ENCODE measurements at places on chromosomes 13 and 19.

- no peak for DNase-seq
Observed at GRCh38 chr13:62280590-62280989, 864.9 kb upstream of the PCDH20 start.

DNA sequence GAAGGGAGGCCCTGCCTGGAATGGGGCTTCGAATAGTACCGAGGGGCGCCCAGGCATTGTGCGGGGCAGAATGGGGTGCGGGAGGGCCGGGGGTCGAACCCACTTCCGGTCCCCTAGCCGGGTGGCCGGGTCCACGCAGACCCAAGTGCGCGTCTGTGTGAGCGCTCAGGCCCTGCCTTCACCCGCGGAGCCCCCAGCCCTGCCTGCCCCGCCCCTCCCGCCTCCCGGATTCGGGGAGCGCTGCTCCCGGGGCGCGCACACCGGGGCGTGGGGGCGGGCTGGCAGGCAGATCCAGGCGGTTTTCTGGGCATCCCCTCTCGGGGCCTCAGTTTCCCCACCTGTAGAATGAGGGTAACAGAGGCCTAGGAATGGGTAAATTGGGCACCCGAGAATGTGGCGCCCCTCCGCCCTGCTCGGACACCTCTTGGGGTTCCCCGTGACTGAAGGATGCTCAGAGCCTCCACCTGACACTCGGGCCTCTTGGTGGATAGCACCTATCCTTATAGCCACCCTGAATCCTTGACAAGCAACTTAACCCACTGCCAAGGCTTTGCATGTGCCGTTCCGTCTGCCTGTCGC is 682 bp downstream of the PIK3R2 start:
- DNase-seq: no peak

DNA sequence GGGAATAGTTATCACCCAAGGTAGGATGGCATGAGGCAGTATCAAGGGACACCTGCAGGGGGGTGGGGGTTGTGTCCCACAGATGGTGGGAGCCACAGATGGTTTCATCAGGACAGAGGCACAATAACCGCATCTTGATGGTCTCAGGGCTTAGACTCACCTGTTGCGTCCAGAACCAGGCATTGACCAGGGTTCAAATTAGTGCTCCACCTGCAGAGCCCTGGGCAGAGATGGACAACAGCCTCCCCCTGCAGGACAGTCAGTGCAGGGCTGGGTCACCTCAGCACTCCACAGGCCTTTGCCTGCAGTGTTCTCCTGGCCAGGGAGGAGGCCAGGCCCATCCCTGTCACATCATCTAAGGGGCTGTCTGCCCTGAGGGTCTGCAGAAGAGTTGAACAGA is 14.5 kb upstream of the CEACAM1 start:
- no peak for DNase-seq

- DNase-seq: no peak
Observed at GRCh38 chr19:31174948-31175347, 174.3 kb downstream of the TSHZ3 start.

DNA sequence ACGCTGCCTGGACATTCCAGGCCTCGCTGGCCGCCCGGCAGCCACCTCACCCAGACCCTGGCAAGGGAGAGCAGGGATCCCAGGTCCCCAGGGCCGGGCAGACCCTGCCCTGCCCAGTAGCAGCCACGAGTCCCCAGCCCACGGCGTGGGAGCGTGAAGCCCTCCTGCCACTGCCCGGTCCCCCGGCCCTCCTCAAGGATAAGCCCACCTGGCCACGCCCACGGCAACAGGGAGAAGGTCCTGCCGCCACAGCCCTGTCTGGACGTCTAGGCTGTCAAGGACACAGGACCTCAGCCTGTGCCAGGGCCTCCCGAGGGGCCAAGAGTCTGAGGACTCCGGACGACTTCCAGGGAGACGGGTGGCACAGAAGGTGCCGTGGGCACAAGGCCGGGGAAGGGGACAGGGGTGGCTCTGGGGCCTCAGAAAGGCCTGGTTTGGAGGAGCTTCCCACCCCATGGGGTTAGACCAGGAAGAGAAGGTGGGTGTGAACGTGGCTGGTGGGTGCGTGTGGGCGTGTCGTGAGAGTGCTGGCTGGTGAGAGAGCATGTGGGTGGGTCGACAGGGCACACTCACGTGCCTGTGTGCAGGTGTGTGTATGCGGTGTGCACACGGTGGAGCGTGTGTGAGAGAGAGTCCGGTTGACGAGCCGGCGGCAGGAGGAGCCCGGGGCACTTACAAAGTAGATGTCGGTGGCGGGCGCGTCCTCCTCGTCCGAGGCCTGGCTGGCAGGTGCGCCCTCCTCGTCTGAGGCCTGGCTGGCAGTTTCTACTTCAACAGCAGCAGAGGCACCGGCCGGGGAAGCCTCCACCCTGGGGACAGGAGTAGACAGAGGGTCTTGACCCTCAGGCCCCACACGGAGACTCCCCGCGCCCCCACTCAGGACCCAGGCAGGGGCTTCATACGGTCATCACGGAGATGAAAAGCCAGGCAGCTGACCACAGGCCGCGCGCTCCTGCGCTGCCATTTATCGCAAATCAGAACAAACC is 11.9 kb upstream of the CACTIN start:
- no peak for DNase-seq

GRCh38 chr19:3100331-3100730 is 6.2 kb downstream of the GNA11 start:
- DNase-seq: no peak

DNA sequence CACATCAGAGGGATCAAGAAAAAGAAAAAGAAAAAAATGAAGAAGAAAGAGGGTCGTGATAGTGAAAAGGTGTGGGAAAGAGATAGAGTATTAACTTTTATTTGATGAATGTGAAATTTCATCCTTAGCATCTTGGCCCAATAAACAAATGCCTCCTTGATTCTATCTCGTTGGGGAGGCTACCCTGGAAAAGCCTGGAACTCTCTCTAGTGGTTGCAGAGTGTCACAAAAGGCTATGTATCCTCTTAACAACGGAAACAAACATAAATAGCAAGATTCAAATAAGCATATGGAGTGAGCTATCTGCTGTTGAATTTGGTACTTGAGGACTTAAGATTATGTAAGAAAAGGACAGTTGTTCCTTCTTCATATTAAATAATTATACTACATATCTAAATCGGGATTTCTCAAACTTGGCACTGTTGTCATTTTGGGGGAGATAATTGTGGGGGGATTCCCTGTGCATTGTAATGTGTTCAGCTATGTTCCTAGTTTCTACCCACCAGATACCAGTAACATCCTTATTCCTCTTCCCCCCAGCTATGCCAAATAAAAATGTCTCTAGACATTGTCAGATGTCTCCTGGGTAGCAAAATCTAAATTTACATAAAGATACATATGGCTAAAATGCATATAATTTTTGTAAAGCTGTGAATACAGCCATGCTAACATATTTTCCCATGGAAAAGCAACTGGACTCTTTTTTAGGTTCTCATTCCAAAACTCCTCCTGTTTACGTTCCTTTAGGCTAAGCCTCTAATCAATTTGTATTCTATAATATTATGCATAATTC is 557.2 kb downstream of the DCT start:
- no peak for DNase-seq

DNA sequence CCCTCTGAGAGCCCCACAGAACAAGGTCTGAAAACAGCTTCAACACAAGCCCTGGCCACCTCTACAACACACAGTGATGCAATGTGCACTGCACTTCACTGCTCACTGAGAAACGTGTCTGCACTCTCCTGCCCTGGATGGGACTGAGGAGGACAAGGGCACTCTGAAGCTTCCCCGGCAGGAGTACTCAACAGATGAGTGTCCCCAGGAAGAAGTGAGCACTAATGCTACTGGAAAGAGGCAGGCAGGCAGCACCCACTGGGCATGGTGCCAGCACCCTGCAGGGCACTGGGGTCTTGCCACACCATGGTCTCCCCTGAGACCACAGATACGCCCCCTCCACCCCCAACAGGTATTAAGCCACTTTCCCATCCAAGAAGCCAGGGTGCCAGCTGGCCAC is 17.7 kb upstream of the SLC35E1 start:
- DNase-seq: no peak

- DNase-seq: no peak
Observed at GRCh38 chr13:80952158-80952557, 611.2 kb upstream of the SPRY2 start.

DNA sequence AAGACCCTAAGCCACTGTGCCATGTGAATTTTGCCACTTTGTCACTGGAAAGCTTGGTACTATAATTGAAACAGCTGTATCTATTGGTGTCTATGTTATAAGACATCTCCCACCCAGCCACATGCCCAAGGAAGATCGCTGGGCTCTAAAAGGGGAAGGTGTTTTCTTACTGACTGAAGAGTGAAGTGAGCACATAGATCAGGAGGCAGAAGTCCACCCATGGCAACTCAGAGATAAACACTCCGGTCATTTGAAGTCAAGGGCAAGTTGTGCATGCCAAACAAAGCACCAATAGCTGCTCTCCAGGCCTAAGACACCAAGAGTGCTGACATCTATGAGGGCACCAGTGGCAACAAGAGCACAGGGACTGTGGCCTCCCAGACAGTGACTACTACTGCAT is 153.8 kb downstream of the KCTD12 start:
- no peak for DNase-seq

DNA sequence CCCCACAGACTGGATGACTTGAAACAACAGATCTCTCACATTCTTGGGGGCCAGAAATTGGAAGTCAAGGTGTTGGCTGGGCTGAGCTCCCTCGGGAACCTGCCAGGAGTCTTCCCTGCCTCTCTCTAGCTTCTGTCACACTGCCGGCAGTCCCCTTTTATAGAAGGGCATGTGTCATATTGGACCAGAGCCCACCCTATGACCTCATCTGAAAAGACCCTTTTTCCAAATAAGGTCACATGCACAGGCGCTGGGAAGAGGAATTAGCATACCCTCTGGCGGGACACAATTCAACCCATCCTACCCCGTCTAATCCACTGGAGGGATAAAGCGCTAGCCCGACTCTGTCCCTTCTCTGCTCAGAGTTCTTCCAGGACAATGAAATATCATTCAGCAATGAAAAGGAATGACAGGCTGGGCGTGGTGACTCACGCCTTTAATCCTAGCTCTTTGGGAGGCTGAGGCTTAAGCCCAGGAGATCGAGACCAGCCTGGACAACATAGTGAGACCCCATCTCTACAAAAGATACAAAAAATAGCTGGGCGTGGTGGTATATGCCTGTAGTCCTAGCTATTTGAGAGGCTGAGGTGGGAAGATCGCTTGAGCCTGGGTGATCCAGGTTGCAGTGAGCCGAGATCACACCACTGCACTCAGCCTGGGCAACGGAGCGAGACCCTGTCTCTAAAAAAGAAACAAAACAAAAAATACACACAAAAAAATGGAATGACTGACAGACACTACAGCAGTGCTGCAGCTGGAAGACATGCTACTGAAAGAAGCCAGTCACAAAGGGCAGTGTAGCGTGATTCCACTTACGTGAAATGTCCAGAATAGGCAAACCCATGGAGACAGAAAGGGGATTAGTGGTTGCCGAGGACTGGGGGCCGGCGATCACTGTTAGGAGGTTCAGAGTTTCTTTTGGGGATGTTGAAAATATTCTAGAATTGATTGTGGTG is 28.5 kb downstream of the MEIS3 start:
- no peak for DNase-seq

GRCh38 chr13:33185853-33186252 is 99.7 kb downstream of the STARD13 start:
- no peak for DNase-seq

- no peak for DNase-seq
Observed at GRCh38 chr13:30545320-30545719, 72.4 kb upstream of the USPL1 start.

- no peak for DNase-seq
Observed at GRCh38 chr13:68749796-68750195, 1357.8 kb upstream of the ATXN8OS start.

DNA sequence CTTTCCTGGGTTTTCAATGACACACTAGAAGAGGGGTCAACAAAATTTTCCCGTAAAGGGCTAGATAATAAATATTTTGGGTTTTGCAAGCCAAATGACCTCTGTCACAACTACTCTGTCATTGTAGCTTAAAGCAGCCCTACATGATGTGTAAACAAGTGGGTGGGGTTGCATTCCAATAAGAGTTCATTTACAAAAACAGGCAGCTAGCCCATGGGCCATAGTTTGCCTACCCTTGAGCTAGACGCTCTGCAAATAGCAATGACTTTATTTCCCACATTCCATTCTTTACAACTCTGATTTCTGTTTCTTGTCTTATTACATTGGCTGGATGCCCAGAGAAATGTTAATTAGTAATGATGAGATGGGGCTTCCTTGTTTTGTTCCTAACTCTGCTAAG is 76.0 kb downstream of the ZNF557 start:
- DNase-seq: no peak

DNA sequence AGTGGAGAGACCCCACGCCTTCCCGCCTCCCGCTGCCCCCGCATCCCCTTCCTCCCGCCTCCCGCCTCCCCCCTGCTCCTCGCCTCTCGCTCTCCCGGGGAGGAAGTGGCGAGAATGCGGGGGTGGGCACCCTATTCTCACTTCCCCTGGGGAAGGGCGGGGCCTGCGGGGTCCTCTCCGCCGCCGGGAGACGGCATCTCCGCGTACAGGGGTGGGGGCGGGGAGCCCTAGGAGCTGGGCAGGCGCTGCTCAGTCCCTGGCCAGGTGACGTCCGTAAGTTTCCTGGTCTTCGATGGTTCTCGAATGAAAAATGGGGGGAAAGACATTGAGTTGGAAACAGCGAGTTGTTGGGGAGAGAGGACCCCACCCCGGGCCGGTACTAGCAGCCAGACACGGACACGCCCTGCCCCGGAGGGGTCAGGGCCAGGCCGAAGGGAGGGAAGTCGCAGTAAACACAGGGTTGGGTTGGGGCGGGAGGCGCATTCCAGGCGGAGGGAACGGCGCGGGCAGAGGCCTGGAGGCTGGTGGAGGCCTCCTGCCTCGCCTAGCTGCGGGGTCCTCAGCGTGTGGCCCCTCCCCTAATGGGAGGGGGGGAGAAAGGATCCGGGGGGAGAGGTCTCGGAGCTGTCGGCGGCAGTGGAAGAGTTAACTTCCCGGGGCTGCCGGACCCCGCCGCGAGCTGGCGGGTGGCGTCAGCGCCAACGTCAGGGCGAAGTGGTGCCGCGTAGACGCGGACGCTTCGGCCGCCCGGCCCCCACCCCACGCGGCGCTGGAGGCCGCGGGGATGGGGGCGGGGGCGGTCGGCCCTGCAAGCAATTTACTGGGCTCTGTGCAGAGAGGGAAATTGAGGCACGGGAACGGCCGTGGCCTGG is 10.4 kb upstream of the JUND start:
- no peak for DNase-seq

DNA sequence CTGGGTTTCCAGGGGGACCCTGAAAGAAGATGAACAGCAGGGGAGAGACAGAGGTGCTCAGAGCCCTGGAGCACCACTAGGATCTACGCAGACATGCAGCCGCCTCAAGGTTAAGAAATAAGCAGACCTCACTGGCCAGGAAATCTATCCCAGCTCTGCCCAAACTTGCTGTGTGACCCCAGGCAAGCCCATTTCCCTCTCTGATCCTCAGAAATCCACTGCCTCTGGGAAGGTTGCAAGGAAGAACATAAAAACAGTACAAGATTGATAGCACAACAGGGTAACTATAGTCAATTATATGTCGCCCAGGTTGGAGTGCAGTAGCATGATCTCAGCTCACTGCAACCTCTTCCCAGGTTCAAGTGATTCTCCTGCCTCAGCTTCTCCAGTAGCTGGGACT is 20.8 kb downstream of the COL5A3 start:
- DNase-seq: no peak
